Effector memory CD4-positive, alpha-beta T cell (primary cell): ENCODE measurements at places on chromosomes 12 and 14.

DNA sequence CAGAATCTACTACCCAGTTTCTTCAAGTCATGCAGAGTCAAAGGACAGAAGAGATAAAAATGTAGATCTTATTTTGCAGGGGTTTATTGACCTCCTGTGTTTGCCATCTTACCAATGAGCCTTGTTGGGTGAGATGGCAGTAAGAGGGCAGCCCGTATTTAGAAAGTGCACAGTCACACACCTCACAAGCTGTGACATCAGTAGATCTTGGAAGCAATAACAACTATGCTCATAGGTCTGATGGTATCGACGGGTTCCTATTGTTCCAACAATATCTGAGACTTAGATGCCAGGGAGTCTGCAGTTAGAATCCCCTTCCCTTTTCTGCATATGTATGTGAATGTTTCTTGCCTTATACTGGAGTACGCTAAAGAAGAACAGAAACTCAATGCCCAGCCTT is 189.0 kb upstream of the DYRK2 start:
- DNase-seq = no peak

DNA sequence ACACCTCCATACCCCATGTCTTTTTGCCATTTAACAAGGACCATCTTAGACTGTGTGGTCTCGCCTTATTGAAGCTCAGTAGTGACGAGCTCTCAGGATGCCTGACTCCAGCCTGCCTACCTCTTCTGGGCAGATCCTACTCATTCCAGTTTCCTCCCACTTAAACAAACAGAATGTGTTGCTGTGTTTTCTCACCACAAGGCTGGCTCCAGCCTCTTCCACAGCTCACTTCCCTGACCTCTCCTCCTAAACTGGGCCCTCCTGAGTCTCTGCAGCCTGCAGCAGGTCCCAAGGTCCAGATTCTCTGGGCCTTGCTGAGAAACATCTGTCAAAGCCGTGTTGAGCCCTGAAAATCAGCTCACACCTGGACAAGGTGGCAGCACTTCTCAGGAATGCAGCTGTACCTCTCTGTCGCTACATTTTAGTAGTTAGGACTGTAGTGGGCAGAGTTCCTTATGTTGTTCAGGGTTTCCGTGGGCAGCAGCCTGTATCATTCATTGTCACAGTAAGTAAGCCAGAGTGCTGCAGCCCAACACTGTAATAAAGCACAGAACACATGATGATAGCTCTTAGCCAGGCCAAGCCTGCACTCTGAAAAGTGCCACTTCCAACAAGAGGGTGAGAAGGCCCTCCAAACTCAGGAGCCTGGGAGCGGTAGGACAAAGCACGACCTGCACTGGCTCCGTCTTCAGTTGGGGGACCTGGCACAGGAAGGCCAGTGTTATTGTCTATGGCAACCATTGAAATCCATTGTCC is 68.5 kb downstream of the NKX2-1 start:
- no peak for DNase-seq

- DNase-seq = no peak
Measured at GRCh38 chr12:104809706-104810385, 148.2 kb downstream of the SLC41A2 start.

GRCh38 chr14:90368946-90369721 is 27.7 kb upstream of the CALM1 start:
- DNase-seq = no peak

DNA sequence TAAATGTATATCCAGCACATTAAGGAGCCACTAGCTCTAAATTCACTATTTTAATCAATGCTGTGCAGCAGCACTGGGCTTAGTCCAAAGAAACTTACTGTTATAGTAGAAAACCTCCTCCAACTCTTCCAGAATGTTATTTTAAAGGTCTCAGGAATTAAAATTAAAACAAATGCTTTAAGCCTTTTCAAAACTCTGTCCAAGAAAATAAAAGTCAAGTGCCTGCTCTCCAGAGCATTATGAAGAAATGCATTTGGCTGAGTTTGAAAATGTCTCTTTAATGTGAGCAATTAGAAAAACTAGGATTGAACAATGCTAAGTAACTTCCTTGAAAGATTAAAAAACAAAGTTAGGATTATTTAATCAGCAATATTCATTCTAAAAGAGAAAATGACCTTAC is 322.4 kb upstream of the DCN start:
- no peak for DNase-seq

- DNase-seq = no peak
Measured at GRCh38 chr12:108282160-108282559, 57.0 kb downstream of the CMKLR1 start.

DNA sequence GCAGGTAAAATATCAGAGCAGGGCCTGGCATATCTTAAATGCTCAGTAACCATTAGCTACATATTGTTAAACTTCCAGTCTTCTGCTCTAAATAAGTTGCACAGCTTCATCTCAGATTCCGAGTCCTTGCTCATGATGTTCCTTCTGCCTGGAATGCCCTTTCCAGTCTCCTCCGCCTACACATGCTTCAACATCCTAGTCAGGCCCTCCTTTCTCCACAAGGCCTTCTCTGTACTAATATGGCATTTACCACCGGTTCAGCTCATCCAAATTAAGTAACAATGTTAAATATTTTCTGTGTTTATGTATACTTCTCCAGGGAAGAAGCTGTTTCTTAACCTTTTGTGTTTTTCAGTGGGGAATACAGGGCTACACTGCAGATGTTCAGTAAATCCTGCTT is 8.5 kb downstream of the DHH start:
- no peak for DNase-seq
